Skin of body (tissue), 3 donors: ENCODE measurements at places on chromosomes 2 and 18. TPM values are rescaled to one million over a fixed set of nuclear protein-coding genes. Genes with fewer than 3 reads are reported as not detected.

LIMS2 gene
- 3.8 TPM for total RNA-seq

B3GNT7 gene
- 1.4 TPM for total RNA-seq

LOXHD1 gene
- total RNA-seq, result 2.8 TPM

HK2 gene
- 45.8 TPM for total RNA-seq

SLC9A4 gene
- 1.3 TPM for total RNA-seq

PROC gene
- 0.39 TPM for total RNA-seq

DNA sequence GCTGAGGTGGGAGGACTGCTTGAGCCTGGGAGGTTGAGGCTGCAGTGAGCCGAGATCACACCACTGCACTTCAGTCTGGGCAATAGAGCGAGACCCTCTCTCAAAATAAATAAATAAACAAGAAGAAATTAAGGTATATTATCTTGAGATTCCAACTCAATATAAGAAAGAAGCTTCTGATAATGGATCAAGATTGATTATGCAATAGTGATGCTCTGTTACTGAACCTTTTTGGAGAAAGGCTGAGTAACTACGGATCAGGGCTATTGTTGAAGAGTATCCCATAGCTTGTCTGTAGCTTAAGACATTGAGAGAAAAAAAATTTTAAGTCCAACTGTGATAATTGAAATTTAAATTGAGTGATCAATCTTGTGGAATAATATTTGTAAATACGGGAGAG, 17.7 kb downstream of the GULP1 start:
- no peak for DNase-seq

GRCh38 chr2:233422050-233422639, 67.9 kb downstream of the DGKD start:
- DNase-seq, result no peak

- DNase-seq, result no peak
These were observed 68.6 kb downstream of the COL6A3 start for GRCh38 chr2:237345411-237345810.

DNA sequence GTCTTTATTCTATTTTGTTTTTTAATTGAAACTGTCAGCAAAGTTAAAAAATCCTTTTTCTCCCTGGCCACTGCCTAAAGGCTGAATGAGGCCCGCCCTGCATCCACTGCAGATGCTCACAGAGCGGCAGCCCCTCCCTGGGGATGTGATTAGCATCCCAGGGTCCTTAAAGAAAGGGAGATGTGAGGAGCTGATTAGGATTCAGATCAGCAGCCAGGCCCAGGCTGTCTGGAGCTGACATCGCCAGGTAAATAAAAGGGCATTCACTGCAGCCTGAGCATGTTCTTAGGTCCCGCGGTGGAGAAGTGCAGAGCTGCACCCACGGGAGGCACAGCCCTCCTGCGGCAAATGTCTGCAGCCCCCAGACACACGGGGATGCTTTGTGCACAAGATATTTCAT, 83.8 kb downstream of the LONRF2 start:
- DNase-seq, result no peak

- no peak for DNase-seq
These were observed 53.2 kb downstream of the FAM168B start for GRCh38 chr2:131039908-131040660.
